ENCODE measurements at places on chromosomes 7 and 10.

GRCh38 chr7:137915266-137915665 lies 68.5 kb upstream of the DGKI start:
- no peak for DNase-seq

GRCh38 chr10:27949528-27950241 lies 49.2 kb downstream of the ODAD2 start:
- DNase-seq: no peak

DNA sequence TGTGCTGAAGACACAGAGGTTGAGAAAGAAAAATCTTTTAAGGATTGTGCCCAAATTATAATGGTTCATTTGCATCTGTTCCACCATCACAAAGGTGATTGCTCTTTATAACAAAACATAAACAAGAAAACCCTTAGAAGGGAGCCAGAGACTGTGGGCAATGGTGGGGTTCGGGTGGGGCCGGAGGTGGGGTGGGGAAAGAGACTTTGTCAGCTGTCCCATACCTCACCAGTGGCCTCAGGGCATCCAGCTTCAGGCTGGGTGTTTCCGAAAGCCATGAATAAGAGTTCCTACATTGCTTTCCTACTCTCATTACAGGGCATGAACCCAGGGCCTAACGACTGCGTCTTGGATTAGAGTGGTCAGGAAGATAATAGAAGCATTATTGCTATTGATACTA lies 227.9 kb downstream of the PHTF2 start:
- DNase-seq: no peak

DNA sequence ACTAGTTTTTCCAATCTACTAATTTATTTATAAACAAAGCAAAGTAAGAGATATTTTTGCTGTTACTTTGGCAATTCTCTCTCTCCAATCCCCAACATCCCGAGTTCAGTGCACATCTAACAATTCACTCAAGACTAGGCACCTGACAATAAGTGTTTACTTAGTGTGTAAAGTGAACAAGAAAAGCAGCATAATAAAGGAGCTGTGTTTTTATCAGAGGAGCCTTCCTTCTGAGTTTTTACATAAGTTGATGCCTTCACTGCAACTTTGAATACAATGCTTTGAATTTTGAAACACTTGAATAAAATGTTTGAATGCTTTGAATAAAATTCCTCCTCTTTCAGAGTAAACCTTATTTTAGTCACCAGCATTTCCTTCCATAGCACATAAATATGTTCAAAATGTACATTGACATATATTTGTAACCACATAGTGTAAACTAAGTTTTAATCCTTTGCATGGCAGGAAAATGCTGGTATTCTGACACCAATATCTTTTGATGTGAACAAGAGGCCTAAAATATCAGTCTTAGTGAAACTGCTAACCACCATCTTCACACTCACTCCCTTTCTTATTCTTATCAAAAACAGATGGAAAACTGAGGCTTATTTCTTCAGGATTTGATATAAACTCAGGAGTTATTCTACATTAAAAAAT lies 11.4 kb downstream of the PDK4 start:
- DNase-seq: no peak

DNA sequence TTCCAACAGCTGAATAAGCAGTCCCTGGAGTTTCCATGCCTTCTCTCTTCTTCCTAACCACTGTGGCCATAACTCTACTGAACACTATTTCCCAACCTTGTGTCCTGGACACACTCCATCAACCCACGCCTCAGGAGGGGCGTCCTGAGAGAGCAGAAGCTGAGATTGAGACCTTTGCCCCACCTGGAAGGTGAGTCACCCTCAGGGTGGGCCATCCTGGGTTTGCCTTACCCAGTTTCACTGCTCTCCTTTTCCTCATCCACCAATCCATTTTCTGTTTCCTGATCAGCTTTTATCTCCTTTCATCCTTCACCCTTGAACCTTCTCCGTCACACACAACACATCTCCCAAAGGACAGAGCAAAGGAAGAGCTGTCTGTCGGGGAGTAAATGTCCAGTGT lies 91.4 kb downstream of the TMEM130 start:
- no peak for DNase-seq

DNA sequence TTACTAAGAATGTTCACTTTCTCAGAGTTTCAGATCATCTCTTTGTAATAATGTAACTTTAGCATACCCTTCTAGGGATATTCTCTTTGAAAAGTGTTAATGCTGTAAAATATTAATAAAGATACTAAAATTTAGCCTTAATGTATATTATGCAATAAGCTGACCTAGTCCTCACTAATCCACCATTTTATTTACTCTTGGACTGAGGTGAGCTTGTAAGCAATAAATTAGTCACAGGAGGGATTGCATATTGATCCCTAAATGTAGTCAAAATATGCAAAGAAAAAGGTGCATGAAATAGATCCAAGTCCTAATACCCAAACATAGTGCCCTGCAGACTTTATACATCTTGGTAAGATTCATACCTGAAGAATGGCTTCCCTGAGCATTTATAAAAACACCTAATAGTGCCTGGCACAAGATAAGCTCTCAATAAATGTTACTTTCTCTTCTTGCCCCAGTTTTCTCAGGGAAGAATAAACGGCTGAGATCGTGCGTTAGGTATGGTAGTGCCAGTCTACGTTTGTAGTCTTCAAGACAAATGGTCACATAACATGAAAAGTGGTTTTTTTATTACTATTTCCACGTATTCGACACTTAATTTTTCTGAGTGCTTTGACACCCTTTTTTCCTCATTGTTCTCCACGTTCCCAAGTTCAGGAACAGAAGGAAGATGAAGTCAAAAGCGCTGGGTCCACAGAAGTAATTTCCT lies 14.3 kb downstream of the INSIG1 start:
- DNase-seq: no peak

DNA sequence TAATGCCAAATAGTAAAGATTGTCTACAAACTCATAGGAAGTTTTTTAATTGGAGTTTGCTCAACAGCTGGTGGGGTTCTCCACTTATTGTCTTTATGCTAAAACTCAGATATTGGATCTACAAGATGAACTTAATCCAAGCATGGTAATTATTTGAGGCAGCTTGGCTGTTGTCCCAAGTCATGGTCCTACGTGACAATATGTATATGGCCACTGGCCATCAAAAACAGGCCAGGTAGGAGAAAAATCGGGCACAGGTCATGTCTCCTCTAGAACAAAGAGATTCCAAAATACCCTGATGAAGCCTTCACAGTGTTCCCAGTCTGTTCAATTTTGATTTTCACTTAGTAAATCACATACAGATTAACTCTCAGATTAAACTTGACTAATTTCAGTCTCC lies 606.4 kb downstream of the TNS3 start:
- DNase-seq: no peak

GRCh38 chr7:1939434-1940401 lies 269.6 kb downstream of the ELFN1 start:
- no peak for DNase-seq

- no peak for DNase-seq
Observed at GRCh38 chr10:14692344-14693076, 82.2 kb downstream of the FAM107B start.

DNA sequence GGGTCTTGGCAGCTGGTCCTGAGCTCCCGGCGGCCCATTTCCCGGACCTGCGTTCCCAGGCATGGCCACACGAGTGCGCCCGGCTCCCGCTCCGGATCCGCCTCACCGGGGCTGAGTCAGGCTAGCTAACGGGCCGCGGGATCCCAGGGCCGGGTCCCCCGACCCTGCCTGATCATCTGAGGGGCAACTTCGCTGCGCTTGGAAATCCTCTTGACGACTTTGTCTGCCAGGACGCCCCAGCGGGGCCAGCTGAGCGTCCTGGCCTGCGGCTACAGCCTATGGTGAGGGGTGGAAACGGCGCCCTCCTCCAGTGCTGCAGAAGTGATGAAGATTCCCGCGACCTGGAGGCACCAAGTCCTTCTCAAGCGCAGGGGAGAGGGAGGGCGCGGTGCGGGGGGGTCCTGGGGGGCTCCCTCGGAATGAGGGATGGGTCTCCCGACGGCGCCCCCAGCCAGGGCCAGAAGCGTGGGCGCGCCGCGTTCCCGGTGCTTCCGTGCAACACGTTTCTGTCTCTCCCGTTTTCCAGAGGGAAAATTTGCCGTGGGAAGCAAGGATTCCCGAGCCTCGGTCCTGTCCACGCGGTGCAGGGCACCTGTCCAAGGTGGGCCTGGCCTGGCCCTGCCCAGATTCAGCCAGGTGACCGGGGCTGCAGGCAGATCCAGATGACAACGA lies 212.4 kb downstream of the CCSER2 start:
- DNase-seq: peak; percentile 64

GRCh38 chr7:113321201-113321600 lies 202.8 kb upstream of the SMIM30 start:
- peak; percentile 15 for DNase-seq

DNA sequence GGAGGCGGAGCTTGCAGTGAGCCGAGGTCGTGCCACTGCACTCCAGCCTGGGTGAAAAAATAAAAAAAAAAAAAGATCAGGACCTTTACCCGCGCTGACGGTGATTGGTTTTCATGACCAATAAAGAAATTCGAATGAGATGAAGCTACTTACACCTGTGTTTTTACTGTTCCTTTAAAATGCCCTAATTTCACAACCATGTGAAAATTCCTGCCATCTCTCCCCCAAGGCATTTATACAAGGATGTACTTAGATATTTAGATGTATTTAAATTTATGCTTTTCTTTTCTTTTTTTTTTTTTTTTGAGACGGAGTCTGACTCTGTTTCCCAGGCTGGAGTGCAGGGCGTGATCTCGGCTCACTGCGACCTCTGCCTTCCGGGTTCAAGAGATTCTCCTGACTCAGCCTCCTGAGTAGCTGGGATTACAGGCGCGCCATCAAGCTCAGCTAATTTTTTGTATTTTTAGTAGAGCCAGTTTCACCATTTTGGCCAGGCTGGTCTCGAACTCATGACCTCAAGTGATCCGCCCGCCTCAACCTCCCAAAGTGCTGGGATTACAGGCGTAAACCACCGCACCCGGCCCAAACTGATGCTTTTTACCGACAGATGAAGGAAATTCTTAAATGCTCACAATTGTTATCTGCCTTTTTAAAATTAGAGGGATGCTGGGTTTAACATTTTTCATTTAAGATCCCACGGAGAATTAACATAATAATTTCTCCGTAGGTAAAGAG lies 3.1 kb upstream of the PHYH start:
- no peak for DNase-seq

DNA sequence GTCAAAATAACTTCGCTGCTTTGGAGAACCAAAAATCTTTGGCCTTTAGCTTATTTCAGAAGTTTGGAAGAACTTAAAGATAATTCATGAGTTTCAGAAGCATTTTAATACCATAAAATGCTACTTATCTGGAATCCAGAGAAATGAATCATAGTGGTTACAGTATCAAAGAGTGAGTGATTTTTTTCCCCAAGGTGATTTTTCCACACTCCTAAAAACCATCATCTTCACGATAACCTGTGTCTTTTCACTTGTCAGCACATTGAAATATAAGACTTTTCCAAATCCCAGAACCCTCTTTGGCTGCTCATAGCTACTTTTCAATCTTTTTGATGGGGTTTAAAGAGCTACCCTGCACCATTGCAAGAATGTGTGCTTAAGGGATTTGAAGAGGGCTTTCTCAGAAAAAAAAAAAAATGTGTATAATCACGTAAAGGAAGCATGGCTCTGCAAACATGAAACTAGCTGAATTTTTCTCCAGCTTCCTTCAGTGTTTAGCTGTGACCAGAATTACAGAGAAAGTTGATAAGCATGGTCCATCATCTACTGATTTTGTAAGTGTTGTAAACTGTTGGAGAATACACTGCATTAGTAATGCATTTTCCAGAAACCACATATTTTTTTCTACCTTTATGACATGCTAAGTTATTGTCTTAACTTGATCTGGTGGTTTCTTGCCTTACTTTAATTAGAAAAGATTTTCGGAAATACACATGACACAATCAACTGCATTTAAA lies 134.9 kb downstream of the BICC1 start:
- no peak for DNase-seq
